ENCODE measurements at places on chromosomes 4 and X. TPM values are rescaled to one million over a fixed set of nuclear protein-coding genes. Genes with fewer than 3 reads are reported as not detected.

- no peak overlapping the region for H3K4me3 ChIP-seq
- peak; percentile 49 for DNase-seq
- H3K36me3 ChIP-seq: no peaks in the 10 kb centered on the region
- H3K27ac ChIP-seq: no peak overlapping the region
- no peaks in the 10 kb centered on the region for H3K27me3 ChIP-seq
Observed at GRCh38 chr4:1604706-1605205, 79.4 kb downstream of the FAM53A start.

DNA sequence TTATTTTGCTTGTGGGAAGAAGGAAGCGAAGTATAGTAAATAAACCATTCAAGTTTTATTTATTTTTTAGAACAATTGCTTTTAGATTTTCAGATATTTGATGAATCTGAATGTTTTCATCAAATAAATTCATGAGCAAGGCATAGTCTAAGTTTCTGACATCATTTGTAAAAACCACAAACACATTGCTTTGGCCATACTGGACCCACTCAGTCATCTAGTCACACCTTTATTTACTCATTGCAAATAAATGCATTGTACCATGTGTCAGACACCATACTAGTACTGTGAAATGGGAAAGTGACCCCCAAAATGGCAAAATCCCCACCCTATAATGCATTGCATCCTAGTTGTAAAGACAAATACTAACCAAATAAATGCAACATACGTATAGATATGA lies 449.1 kb upstream of the SMIM31 start:
- no peak for DNase-seq
- no peak overlapping the region for H3K4me3 ChIP-seq
- H3K27me3 ChIP-seq: no peaks in the 10 kb centered on the region
- H3K4me1 ChIP-seq: no peaks in the 10 kb centered on the region

DNA sequence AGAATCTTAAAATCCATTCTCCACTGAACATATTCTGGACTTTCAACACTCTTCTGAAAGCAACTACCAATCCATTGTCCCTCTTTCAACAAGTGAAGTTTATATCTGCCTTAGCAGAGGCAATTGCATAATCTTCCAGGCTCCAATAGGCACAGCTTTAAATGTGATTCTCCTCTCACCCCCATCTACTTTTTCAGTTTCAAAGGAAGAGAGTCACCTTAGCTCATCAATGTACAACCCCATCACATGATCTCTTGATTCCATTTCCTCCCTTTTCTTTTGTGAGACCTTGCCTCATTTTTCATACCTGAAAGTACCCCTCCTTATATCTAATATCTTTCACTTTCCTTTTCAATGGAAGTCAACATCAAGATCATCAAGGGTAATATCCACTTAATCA lies 921.7 kb upstream of the EPHA5 start:
- H3K27ac ChIP-seq: no peak overlapping the region
- H3K36me3 ChIP-seq: no peaks in the 10 kb centered on the region
- H3K4me1 ChIP-seq: no peaks in the 10 kb centered on the region
- no peak overlapping the region for H3K4me3 ChIP-seq

GRCh38 chrX:124256216-124256615 lies 76.2 kb upstream of the TEX13D start:
- no peak overlapping the region for H3K4me3 ChIP-seq
- H3K27ac ChIP-seq: no peak overlapping the region
- H3K27me3 ChIP-seq: no peaks in the 10 kb centered on the region
- H3K4me1 ChIP-seq: peaks cover 26% of the 10 kb centered on the region

DNA sequence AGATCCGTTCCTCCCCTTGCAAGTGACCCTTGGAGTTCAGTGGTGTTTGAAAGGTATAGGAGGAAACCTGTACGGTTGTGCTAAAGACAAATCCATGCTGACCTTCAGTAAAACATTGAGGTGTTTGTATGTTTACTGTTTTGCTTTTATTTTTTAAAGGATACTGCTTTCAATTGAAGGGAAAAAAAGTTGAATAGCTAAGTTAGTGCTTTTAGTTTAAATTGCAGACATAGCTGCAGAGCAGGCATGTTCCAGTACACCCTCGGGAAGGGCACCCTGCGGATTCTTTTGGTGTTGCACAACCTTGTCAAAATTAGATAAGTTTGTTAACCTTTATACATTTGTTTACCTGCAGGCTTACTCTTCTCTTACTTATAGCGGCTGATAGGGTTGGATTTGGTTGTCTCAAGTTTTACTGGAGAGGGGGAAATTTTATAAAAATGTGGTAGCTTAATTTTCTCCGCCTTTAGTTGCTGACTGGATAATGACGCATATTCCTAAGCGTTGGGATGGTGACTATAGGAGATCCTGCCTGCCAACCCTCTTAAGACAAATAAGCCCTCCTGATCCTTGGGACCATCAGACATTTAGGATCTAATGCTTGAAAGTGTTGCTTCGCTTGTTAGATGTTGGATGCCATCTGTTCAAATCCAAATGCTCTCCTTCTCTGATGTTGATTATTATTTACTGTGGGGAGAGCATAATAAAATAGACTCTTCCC lies 2.0 kb downstream of the RAPGEF2 start:
- peaks cover 61% of the 10 kb centered on the region for H3K4me1 ChIP-seq
- H3K36me3 ChIP-seq: peaks cover 3% of the 10 kb centered on the region
- peak overlapping the region; percentile 97 for H3K4me3 ChIP-seq
- DNase-seq: no peak

The PSAPL1 gene
- total RNA-seq: not detected

The TMEM150C gene
- not detected for total RNA-seq

DNA sequence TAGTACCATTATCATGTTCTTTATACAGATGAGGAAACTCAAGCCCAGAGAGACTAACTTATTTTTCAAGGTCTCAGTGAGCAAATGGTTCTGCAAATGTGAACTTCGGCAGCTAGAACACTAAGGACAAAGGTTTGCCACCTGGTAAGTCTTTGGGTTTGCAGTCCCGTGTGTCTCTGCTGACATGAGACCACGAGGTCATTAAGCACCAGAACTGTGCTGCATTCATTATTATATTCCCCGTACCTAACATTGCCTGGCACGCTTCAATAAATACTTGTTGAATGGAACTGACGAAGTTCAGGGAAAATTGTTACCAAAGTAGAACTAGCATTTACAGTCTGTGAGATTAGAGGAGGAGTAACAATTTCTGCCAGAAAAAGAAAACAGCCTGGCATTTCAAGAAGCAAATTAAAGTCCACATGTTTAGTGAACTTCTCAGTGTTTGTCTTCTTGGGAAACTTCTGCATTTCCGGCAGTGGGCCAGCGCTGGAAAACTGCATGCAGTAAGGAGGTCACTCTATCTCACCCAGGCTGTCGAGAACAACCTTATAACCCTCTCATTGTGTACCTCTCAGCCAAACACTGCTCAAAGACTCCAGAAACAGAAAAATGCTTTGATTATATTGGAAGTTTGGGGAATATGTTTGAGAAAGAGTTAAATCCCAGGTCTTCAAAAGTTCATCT lies 67.4 kb upstream of the CPEB2 start:
- no peak for DNase-seq
- H3K27me3 ChIP-seq: peaks cover 18% of the 10 kb centered on the region
- no peak overlapping the region for H3K4me3 ChIP-seq
- no peaks in the 10 kb centered on the region for H3K4me1 ChIP-seq

GRCh38 chr4:74890341-74890740 lies 42.6 kb upstream of the PARM1 start:
- H3K27me3 ChIP-seq: peaks cover 6% of the 10 kb centered on the region
- no peaks in the 10 kb centered on the region for H3K4me1 ChIP-seq
- DNase-seq: no peak
- H3K4me3 ChIP-seq: no peak overlapping the region
- H3K36me3 ChIP-seq: no peaks in the 10 kb centered on the region

DNA sequence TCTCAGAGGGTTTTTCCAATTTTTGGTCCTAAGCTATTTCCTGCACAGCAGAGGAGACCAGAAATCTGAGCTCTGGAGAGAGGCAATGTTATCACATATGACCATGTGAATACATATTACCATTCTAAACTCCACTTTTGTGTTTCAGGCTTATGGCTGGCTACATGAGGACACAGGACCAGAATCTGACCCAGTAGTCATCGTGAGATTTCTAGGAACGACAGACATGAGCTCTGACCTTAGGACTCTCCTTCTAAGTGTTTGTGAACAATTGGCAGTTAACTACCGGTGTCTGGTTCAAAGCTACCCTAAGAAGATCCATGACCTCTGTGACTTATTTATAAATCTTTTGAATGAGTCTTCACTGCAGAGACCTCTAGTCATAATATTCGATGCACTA lies 198.6 kb downstream of the NWD2 start:
- DNase-seq: no peak
- H3K27ac ChIP-seq: no peak overlapping the region
- peaks cover 26% of the 10 kb centered on the region for H3K27me3 ChIP-seq
- H3K4me1 ChIP-seq: no peaks in the 10 kb centered on the region
- no peaks in the 10 kb centered on the region for H3K36me3 ChIP-seq
- H3K4me3 ChIP-seq: no peak overlapping the region

The CCDC160 gene
- total RNA-seq: not detected

GRCh38 chr4:154073107-154073822 lies 284.4 kb upstream of the SFRP2 start:
- H3K4me3 ChIP-seq: no peak overlapping the region
- H3K36me3 ChIP-seq: no peaks in the 10 kb centered on the region
- peaks cover 5% of the 10 kb centered on the region for H3K27me3 ChIP-seq
- DNase-seq: no peak
- H3K4me1 ChIP-seq: peaks cover 5% of the 10 kb centered on the region

- H3K27ac ChIP-seq: no peak overlapping the region
- peaks cover 13% of the 10 kb centered on the region for H3K4me1 ChIP-seq
- DNase-seq: no peak
- H3K27me3 ChIP-seq: peaks cover 3% of the 10 kb centered on the region
- H3K36me3 ChIP-seq: peaks cover 1% of the 10 kb centered on the region
Observed at GRCh38 chrX:72137846-72138495, 6.3 kb upstream of the RTL5 start.

DNA sequence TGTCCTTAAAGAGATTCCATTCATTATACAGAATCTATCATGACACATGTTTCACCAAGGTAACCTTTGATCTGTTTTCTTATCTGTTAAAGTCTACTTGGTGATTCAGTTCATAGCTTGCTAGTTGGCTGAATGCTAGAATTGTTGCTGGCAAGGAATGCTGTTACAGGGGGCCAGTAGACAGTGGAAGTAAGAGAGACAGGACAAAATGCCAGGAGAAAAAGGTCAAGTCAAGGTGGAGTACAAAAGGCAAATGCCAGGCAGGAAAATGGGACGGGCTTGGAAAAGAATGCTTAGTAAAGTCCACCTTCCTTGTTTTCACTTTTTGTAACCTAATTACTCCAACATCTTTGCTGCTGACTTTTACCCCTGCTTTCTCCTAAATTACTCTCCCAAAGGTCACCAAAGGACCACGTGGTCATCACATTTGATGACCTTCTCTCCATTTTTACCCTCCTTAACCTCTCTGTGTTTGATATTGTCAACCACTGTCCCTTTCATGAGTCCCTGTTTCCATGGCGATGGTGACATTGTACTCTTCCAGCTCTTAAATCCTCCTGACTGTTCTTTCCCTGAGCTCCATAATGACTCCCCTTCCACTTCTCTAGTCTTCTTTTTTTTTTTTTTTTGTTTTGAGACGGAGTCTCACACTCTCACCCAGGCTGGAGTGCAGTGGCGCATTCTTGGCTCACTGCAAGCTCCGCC lies 24.5 kb upstream of the TAPT1 start:
- peaks cover 20% of the 10 kb centered on the region for H3K36me3 ChIP-seq
- peaks cover 4% of the 10 kb centered on the region for H3K4me1 ChIP-seq
- H3K27ac ChIP-seq: no peak overlapping the region
- no peak for DNase-seq
- no peaks in the 10 kb centered on the region for H3K27me3 ChIP-seq
- no peak overlapping the region for H3K4me3 ChIP-seq

The NAP1L3 gene
- total RNA-seq: 2.6 TPM

The TMEM271 gene
- total RNA-seq: not detected

- no peaks in the 10 kb centered on the region for H3K27me3 ChIP-seq
- peak; percentile 8 for DNase-seq
- no peak overlapping the region for H3K4me3 ChIP-seq
- H3K4me1 ChIP-seq: no peaks in the 10 kb centered on the region
- H3K27ac ChIP-seq: no peak overlapping the region
Observed at GRCh38 chrX:80335062-80335830, 85.0 kb upstream of the TENT5D start.

DNA sequence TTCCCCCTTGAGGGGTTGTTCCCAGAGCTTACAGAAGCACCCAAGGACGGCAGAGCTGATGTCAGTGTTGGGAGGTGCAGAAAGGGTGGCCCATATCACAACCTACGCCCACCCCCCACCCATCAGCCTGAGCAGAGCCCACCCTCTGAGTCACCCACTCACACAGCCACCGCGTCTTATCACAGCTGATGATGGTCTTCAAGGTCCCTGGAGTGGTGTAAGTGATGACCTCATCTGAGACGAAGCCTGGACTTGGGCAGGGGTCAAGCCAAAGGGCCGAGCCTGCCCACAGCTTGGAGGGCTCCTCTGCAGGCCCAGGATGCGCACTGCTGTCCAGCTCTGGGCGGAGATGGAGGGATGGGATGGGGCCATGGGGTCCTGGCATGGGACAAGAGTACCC lies 3.0 kb upstream of the HTRA3 start:
- no peaks in the 10 kb centered on the region for H3K36me3 ChIP-seq
- DNase-seq: no peak
- H3K27me3 ChIP-seq: peaks cover 25% of the 10 kb centered on the region
- no peaks in the 10 kb centered on the region for H3K4me1 ChIP-seq

The NPNT gene
- total RNA-seq: not detected

GRCh38 chrX:51737091-51737490 lies 6.2 kb upstream of the GSPT2 start:
- H3K27ac ChIP-seq: no peak overlapping the region
- no peaks in the 10 kb centered on the region for H3K4me1 ChIP-seq
- no peak for DNase-seq

GRCh38 chr4:156778093-156778492 lies 193.5 kb downstream of the PDGFC start:
- DNase-seq: no peak
- H3K36me3 ChIP-seq: no peaks in the 10 kb centered on the region
- no peaks in the 10 kb centered on the region for H3K4me1 ChIP-seq
- H3K27me3 ChIP-seq: no peaks in the 10 kb centered on the region
- H3K27ac ChIP-seq: no peak overlapping the region
- no peak overlapping the region for H3K4me3 ChIP-seq

The TMPRSS11A gene
- total RNA-seq: not detected

DNA sequence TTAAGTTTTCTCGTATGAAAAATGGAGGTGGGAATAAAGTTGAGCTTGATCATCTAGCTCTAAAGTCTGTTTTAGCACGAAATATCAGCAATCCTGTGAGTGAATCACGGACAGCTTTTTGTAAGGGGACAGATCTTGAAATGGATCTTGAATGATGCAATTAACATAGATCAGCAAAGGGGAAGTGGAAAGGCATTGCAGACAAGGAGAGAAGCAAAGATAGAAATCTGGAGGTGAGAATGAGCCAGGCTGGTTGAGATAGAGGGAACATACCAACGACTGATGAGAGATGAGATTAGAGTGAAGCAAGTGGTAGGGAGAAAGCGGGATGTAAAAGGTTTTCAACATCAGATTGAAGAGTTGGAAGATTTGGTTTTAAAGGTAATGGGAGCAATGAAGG lies 4.6 kb upstream of the DGKK start:
- peaks cover 18% of the 10 kb centered on the region for H3K27me3 ChIP-seq
- H3K36me3 ChIP-seq: no peaks in the 10 kb centered on the region
- no peak overlapping the region for H3K27ac ChIP-seq
- no peaks in the 10 kb centered on the region for H3K4me1 ChIP-seq
- no peak overlapping the region for H3K4me3 ChIP-seq

Data from activated CD4-positive, alpha-beta memory T cell treated with anti-CD3 and anti-CD28 coated beads for 36 hours (primary cell).